NCI-H226 (cell line): ENCODE measurements at places on chromosomes 6 and 20.

- DNase-seq = no peak
Observed at GRCh38 chr6:17159240-17159639, 57.4 kb downstream of the STMND1 start.

DNA sequence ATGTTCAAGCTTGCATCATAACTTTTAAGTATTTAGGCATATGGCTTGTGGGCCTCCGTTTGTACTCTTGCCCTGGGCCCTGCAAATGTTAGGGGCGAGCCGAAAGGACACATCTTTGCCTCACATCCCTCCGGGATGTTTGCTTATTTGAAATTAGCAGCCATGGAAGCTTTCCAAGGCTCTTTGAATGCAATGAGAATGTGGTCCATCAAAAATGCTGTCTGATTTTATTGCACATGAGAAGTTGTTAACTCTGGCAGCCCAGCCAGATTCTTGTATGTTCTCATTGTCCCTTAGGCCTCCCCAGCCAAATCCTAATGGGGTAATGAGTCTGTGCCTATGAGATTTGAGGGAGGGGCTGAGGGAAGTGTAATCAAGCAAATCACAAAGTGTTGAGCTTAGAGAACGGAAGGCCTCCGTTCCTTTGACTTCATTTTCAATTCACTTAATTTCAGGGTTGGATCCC lies 261.2 kb upstream of the MARCKS start:
- no peak for DNase-seq

GRCh38 chr6:148998704-148999103 lies 251.9 kb downstream of the UST start:
- DNase-seq = no peak

DNA sequence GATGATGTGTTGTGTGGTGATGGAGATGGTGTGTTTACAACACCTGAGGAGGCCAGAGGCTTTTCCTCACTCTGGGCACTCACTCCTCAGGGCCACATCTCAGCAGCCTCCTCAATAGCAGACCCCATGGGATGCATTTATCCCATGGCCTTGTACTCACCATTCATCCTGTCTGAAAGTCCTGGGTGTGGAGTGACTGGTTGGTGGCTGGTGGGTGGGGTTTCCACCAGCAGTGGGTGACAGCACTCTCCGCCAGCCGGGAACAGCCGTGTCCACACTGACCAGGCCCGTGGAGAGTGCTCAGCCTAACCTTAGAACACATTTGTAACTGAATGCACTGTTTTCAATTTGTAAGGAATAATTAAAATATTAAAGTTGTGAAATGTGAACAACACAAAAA lies 163.4 kb upstream of the AFDN start:
- no peak for DNase-seq

- DNase-seq = peak; percentile 5
Observed at GRCh38 chr6:144758602-144759001, 473.5 kb downstream of the UTRN start.

DNA sequence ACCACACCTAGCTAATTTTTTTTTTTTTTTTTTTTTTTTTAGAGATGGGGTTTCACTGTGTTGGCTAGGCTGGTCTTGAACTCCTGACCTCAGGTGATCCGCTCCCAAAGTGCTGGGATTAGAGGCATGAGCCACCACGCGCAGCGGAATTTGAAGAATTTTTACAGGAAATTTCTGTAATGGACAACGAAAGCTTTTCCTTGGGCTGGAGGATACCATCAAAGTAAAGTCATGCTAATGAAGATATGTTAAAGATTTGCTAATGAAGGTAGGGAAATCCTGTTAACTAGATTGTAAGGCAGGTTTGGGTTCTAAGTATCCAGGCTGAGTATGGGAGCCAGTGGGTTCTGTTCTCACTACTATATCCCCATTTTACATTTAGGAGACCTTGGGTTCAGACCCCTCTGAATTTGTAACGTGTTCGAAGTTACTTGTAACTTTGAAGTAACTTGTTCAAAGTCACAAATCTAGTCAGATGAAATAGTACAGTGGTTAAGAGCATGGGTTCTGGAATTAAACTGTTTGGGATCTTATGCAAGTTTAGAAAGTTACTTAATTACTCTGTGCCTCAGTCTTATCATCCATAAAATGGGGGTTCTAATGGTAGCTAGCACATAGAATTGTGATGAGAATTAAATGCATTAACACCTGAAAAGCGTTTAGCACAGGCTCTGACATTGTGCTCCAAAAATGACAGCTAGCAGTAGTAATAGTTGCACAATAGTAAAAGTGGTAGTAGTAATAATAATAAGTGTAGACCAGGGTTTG lies 123.4 kb upstream of the GPR6 start:
- no peak for DNase-seq

DNA sequence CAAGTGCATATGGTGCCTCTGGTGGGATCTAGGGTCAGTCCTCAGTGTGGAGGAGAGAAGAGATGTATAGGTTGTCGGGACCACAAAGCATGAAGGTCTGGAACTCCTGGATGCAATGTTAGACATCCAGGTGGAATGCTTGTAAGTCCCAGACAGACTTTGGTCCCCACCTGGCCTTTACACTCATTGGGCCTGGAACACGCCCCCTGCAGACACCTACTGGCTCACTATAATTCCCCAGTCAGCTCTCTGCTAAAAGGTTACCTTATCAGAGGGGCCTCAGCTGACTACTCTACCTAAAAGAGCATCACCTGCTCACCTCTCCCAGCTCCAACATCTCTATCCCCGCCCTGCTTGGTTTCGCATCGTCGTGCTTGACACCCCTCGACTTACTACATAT lies 41.7 kb upstream of the SIRPA start:
- no peak for DNase-seq

GRCh38 chr20:33600981-33601380 lies 61.1 kb upstream of the C20orf144 start:
- DNase-seq = no peak

DNA sequence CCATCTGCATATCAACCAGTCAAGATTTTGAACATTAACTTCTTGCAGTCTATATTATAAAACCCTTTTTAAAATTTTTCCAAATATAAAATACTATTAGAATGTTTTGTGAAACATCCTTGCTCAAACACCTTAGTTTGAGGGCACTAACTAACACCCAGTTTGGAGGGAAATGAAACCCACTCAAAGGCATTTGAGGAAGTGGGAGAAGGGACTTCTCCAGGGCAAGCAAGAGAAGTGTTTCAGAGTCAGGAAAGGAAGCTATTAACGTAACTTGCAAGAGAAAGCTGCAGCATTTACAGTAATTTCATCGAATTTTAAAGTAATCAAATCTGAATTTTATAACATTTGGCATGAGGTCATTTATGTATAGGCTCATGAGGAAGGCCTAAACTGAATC lies 21.3 kb downstream of the MTFR2 start:
- no peak for DNase-seq

DNA sequence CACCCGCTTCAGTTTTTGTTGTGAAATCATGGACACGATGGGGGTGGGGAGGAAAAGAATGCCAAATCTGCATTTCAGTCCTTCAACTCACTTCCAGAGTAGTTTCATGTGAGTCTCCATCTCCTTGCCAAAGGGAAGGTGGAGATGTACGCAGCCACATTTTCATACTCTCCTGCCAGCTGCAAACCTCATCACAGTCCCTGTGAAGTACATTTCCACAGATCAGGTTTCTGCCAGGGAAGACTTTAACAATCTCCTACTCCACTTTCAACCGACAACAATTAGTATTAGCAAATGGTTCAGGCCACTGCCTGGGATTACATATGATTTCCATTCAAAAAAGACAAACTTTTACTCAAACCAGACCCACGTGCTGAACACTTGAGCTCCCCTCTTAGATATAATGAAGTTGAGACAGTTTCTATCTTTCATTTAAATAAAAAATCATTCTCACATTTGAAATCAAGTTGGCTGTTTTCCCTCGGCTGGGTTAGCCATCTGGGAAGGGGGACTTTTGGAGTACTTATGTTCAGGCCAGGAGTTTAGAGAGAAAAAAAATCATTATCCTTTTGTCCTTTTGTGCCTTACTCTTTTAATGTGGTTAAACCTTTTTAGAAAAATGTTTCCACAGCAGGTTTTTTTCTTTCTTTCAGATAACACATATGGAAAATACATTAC lies 51.0 kb upstream of the CEP162 start:
- no peak for DNase-seq

- DNase-seq = no peak
Observed at GRCh38 chr6:156866220-156867015, 89.2 kb downstream of the ARID1B start.

DNA sequence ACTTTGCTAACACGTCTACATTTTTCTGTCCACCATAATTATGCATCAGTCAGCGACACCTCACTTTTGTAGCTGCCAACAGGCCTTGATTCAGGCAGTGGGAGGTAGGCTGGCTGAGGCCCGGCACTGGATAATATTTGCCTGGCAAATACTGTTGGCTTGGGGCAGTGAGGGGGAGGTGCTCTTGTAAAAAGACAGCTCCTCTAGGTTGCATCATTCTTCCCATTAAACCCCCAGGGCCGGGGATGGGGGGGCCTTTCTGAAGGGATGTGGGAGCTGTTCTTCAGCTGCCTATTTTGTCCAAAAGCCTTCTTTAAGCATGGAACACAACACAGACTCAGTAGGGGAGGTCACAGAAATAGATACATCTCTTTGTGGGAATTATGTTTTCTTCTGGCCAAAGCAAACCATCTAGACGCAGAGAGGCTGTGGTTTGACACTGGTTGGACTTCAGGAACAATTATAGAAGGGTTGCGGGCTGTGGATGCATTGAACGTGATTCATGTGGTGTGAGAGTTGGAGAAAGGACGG lies 338.3 kb upstream of the NT5E start:
- DNase-seq = no peak

GRCh38 chr20:4782378-4782772 lies 60.7 kb downstream of the PRND start:
- DNase-seq = no peak

DNA sequence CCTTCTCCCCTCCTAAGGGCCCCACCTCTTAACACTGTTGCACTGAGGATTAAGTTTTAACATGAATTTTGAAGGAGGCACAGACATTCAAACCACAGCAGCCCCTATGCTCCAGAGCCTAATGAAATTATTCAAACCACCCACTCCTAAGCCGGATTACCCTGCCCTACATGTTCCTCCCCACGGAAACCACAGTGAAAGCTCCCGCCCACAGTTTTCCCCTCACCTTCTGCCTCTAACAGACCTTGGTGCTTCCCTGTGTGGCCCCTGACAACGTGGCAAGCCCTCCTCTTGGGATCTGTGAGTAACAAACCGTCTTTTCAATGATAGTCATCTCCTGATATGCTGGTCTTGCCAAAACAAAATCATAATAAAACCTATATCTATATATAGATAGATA lies 74.8 kb downstream of the RIN2 start:
- DNase-seq = no peak

DNA sequence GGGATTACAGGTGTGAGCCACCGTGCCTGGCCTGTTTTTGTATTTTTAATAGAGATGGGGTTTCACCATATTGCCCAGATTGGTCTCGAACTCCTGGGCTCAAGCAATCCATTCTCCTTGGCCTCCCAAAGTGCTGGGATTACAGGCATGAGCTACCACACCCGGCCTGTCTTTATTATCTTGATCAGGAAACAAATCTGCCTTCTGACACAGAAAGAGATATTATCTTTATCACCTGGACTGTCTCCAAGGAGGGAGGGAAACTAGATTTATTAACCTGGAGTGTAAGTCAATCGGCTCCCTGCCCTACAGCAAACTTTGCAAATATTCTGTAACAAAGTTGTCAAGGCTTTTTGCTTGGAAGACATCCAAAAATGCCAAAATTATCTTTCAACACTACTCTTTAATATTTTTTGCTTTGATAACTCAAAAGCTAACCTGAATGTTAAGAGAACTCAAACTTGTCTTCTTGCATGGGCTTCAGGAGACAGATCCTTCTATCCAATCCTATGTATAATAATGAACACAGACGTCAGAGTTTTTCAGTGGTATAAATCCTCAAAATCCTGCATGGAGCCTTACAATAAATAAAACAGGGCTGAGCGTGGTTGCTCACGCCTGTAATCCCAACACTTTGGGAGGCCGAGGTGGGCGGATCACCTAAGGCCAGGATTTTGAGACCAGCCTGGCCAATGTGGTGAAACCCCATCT lies 85.0 kb upstream of the LOC128125822 start:
- DNase-seq = no peak

DNA sequence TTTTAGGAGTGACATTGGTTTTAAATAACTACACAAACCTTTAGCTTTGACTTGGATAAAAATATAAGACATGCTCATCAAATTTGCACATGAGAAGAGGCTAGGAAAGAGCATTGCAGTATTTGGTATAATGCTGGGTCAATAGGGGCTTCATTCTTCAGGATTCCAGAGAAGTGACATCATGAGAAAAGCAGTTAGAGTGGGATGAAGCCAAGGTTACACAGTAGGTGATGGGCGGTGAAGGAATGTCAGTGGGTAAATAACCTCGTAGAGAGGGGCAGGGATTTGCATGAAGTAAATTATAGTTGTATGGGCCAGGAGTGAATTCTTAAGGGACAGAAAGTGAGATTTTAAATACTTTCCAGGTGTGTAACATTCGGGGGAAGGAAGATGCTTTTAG lies 216.2 kb downstream of the RFPL4B start:
- DNase-seq = peak; percentile 70

DNA sequence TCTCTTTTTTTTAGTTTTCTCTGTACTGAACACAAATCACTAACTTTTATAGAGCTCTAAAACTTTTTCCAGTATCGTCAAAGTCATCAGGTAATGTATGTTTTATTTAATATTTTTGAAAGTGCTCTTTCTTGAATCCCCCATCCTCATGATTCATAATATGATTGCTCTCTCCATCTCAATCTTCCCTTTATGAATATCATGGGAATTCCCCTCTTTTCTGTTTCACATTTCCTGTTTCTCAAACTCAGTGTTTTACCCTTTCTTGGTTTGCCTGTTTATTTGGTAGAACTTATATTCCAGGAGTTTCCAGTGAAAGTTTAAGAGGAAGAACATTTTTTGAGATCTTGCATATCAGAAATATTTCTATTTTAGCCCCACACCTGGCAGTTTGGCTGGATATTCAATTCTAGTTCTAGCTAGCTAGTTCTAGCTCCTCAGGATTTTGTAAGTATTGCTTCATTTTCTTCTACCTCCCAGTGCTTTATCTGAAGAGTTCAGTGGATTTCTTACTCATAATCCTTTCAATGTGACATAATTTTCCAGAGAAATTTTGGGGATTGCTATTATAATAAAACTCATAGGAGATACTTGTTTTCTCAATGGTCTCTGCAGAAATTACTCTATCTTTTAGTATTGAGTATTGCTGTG lies 6.1 kb upstream of the C6orf58 start:
- DNase-seq = peak; percentile 39

DNA sequence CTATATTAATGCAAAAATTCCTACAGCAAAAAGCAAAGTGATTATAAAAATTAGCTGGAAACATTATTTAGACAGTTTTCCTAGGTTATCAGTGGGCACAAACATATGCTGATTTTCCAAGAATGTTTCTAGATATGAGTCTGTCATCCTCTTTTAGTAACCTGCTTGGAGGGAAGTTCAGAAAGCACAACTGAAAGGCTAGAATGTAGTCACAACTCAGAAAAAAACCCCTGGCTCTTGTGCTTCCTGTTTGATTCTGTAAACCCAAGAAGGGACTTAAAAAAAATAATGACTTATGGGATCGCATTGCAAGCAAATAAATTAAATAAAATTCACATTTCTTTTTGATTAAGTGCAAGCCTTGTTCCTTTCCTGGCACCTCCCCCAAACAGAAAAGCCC lies 708.4 kb upstream of the EPHA7 start:
- DNase-seq = no peak

- DNase-seq = no peak
Observed at GRCh38 chr20:32908334-32909292, 49.9 kb downstream of the EFCAB8 start.
